ENCODE measurements at places on chromosomes 16 and 17. TPM values are rescaled to one million over a fixed set of nuclear protein-coding genes. Genes with fewer than 3 reads are reported as not detected.

GRCh38 chr16:75116081-75116910, at the start of gene LDHD:
Gene LDHD (minus strand): TSS chr16:75116780. CDS start chr16:75116720, 60 bp downstream.
- DNase-seq: peak; percentile 74

DNA sequence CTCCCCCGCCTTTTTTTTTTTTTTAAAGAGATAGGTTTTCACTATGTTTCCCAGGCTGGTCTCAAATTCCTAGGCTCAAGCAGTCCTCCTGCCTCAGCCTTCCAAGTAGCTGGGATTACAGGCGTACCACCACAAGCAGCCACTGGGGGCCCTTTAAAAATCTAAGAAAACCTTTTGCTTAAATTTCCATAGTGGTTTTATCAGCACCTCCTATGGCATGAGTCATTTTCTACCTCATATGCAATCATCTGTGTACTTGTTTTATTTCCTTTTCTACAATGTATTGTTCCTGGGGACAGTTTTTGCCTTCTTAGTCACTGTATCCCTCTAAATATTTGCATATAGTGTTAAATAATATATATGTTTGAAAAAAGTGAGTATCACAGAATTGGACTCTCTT, 29.2 kb downstream of the GNA13 start:
- peak; percentile 82 for DNase-seq

DNA sequence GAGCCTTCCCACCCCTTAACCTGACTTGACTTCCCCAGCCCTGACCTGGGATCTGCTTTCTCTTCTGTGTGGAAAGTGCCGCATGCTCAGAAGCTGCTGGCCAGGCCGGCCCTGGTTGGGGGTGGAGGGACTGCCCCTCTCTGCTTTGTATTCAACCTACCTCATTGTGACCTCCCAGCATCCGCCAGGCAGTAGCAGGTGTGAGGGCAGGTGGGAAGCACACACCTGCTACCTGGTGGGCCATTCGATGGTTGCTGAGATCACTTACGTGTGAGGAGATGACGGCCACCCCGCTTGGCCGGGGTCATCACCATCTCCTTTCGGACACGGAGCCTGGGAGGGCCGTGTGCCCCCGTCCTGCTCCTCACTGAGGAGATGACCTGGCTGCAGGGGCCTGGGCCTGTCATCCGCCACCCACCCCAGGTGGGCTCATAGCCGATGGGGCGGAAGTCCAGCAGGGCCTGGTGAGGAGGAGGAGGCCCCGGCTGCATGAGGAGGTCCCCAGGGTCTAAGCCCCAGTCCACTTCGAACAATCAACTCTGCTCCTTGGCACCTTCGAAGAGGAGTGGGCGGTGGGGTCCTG, 7.1 kb downstream of the CPNE7 start:
- no peak for DNase-seq

GRCh38 chr16:74625500-74626350, 18.8 kb upstream of the GLG1 start:
- DNase-seq: no peak

- DNase-seq: no peak
Measured at GRCh38 chr16:85269165-85269564, 156.9 kb upstream of the CIBAR2 start.

DNA sequence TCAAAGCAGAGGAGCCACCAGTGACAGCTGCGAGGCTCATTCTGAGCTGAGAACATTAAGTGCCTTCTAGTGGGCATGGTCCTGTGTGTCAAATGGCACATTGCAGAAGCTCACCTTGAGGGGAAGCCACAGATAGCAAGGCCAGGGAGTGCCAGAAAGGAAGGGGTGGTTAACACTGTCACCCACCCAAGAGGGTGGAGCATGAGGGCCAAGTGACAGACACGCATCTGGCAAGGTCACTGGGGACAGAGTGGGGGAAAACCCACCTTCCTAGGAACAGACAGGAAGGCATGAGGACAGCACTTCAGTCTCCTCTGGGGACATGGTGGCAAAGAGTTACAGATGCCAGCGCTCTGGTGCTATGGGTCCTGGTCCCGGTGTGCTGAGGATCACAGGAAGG, 22.1 kb downstream of the NUBP1 start:
- DNase-seq: no peak

GRCh38 chr16:83586036-83586435, 221.7 kb upstream of the HSBP1 start:
- DNase-seq: no peak

- peak; percentile 71 for DNase-seq
Measured at GRCh38 chr16:30844671-30845449, 49.0 kb downstream of the BCL7C start.

DNA sequence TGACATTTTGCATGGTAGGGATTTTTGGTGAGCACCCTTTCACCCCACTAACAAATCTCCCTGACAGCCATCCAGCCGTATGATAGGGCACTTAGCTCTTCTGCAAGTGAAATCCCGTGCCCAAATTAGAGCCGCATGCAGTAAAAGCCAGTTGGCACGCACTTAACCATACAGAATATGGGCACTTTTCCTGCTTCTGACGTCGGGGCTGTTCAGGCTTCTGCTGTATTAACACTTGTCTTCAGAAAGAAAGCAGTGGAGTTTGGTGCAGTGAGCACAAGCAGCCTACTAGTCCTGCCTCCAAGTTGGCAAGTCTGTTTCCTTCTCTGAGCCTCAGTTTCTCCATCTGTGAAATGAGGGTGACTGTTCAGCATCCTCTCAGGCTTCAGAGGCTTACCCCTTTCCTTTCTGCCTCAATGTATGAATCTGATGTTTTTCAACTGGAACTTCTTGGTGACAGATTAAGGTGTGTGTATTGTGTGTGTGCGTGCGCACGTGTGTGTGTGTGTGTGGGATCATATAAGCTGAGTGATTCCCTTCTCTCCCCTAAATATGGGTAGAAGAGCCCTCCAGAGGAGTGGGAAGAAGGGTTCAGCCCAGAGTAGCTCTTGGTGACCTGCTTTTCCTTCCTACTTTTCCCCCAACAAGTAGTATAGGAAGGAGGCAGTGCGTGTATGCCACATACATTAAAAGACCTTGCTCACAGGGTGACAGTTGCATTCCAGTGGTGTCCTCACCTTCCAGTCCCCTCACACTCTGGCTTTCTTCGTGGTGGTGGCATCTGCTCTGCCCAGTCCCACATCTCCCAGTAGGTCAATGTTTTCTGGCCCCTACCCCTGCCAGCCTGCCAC, 19.0 kb downstream of the IGF2BP1 start:
- DNase-seq: peak; percentile 48

DNA sequence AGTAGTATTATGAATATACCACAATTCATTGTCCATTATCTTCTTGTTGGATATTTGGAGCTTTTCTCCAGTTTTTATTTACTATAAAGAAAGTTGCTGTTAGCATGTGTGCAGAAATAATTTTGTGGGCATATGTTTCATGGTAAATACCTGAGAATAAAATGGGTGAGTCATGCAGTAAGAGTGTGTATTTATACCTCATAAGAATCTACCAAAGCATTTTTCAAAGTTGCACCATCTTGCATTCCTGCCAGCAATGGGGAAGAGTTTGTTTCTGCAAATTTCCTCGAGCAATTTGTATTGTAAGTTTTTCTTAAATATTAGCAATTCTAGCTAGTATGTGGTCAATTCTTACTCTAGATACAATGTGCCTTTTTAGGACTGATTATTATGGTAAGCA, 7.9 kb upstream of the MON1B start:
- peak; percentile 18 for DNase-seq

Gene IGSF6
- not detected for total RNA-seq

Gene HOXB1
- total RNA-seq: not detected

DNA sequence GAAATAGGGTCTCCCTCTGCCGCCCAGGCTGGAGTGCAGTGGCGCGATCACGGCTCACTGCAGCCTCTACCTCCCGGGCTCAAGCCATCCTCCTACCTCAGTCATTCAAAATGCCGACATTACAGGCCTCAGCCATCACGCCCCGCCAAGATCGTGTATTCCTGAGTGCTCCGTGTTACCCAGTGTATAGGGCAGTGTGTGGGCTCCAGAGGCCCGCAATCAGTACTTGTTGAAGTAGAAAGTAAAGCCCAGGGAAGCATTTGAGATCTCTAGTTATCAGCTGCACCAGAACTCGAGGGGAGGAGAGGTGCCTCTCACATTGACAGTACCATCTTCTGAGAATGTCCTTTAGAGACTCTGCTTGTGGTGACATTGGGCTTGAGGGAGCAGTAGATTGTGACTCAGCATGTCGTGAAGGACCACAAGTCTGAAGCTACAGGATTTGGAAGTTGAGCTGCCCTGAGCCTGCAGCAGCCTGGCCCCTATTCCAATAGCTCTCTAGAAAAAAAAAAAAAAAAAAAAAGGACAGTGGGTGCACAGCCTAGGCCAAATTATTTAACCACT, 1.1 kb upstream of the PRPSAP1 start:
- DNase-seq: peak; percentile 16

GRCh38 chr16:12558641-12559040, 245.0 kb downstream of the CPPED1 start:
- DNase-seq: no peak

- peak; percentile 23 for DNase-seq
Measured at GRCh38 chr17:55062921-55063320, 94.4 kb downstream of the STXBP4 start.

GRCh38 chr17:17855976-17856375, 19.2 kb upstream of the SREBF1 start:
- DNase-seq: no peak

- DNase-seq: no peak
Measured at GRCh38 chr16:56792967-56793366, 63.0 kb downstream of the NUP93 start.

Gene HIGD1B
- not detected for total RNA-seq

DNA sequence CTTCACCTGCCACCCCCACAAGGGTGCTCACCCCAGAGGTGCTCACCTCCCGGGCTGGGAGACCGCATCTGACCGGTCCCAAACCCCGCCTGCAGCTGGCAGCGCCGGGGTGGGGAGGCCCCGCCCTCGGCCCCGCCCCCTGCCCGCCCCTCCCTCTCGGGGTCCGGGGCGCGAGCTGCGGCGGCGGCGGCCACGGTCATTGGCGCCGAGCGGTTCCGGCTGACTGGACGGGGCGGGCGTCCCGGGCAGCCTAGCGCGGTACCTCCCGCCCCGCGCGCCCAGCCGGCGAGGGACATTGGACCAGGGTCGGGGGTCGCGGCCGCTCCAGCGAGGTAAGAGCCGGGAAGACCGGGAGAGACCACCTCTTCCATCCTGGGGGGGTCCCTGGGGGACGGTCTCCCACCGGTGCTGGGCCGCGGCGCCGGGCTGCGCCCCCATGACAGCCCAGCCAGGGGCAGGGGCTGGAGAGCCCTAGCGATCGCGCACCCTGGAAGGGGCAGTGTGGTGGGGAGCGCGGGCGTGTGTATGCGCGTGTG, at the start of gene CACNG5:
Gene CACNG5, plus strand, starts transcription at position 199 of the 536 bp plus-strand sequence. CDS start 42,216 bp downstream, outside the sequence.
- no peak for DNase-seq

Gene KRT39
- not detected for total RNA-seq

GRCh38 chr16:47928008-47928407, 227.8 kb downstream of the ABCC12 start:
- DNase-seq: peak; percentile 46

DNA sequence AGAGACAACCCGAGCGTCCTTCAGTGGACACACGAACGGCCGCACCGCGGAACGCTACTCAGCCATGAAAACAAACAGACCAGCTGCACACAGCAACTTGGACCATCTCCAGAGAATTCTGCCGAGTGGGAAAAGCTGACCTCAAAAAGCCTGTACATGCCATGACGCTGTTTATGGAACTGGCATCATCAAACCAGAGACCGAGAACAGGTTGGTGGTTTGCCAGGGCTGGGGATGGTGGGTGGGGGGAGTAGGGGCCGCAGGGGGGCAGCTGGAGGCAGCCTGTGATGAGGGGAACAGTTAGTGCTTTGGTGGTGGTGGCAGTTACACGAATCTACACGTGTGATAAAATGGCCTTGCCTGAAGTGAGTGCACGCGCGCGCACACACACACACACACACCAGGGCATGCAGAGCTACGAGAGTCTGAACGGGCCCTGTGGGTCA, 169.8 kb downstream of the LAT start:
- no peak for DNase-seq

Gene GRAP
- total RNA-seq: 0.02 TPM

GRCh38 chr17:7176841-7177190, 2.4 kb downstream of the ASGR1 start:
- no peak for DNase-seq

- DNase-seq: no peak
Measured at GRCh38 chr17:27600471-27600870, 30.5 kb upstream of the LGALS9 start.

GRCh38 chr16:84933774-84934631, 77.3 kb downstream of the ZDHHC7 start:
- DNase-seq: no peak

- DNase-seq: no peak
Measured at GRCh38 chr17:21167303-21167702, 40.5 kb downstream of the DHRS7B start.

DNA sequence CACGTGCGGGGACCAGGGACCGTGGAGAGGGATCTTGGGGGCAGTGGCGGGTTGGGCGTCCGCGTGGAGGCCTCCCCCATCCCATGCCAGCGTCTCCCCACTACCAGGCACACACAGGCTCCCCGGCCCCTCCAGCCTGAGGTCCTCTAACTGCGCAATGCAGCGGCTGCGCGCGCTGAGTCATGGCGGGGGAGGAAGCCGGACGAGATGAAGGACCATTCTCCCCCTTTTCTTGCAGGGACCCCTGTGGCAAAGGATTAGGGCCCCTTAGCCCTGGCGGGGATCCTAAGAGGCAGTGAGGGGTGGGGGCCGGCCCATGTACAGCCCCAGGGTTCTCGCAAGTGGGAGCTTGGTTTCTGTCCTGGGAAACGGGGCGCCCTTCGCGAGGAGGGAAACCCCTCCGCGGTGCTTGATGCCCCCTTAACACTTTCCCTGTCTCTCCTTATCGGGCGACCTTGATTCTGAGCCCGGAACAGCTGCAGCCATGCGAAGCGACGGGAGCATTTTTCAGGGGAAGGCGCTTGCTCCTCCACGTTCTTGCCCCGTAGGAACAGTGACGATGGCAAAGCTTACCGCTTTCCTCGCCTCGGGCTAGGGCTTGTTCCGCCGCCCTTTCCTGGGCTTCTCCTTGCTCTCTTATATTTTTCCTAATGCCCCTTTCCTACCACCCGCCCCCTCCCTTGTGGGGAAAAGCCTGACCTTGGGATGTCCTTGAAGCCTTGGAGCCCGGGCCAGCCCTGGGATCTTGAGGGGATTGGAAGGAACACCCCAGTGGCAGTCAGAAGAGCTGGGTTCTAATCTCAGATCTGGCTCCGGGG, 592 bp downstream of the ALDOA start:
- no peak for DNase-seq

DNA sequence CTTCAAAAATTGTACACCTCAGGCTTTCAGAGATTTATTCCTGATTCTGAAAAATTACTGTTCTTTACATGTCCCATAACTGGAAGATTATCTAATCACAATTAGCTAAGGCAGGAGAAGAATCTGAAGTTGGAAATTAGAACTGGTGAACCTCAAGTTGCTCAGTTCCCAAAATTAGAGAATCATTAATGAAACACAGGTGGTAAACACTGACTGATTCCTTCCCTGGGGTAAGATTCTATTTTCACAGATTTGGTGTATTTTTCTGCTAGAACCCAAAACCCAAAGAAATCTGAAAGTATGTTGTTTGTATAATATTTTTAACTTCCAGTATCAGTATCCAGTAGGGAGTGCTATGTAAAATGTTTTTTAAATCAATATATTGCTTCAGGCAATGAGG, 25.7 kb downstream of the PHKB start:
- DNase-seq: no peak
